DMS79 treated with DMSO at 0.1 percent for 48 hours (cell line): ENCODE measurements at places on chromosomes 11 and 22.

DNA sequence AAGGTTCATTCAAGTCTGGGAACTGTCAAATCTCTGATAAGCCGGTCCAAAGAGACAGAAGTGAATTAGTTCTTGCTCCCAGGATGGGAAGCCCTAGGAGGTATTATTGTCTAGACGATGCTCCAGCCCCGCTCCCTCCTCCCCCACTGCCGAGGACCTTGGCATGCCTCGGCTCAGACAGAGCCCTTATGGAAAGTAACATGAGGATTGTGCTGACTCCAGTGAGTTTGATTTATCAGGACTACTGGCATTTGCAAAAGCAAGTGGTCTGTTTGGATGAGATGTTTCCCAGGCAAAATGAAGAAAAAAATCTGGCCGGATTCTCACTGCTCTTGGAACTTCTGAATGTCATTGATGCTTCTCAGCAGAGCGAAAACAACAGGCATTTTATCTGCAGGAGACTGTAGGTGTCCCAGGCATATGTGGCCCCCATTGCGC is 341.0 kb downstream of the ETS1 start:
- no peak for DNase-seq

DNA sequence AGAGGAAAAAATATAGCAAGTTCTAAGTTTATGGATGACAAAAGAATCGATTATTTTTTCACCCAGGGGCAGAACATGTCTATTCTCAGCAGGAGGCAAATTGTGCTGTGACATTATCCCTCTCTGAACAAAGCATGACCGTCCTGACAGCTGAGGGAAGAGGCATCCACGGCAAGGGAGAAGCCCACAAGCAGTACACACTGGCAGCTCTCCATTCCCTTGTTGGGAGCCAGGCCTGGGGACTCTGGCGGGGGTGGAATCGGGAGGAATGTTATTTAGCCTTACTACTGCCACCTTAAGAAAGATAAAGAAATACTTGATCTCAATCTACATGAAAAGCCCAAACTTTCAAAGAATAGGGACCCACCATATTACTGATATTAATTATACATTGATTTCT is 3.4 kb downstream of the KIRREL3 start:
- no peak for DNase-seq

GRCh38 chr22:36467946-36468345 is 13.5 kb downstream of the TXN2 start:
- DNase-seq: no peak

DNA sequence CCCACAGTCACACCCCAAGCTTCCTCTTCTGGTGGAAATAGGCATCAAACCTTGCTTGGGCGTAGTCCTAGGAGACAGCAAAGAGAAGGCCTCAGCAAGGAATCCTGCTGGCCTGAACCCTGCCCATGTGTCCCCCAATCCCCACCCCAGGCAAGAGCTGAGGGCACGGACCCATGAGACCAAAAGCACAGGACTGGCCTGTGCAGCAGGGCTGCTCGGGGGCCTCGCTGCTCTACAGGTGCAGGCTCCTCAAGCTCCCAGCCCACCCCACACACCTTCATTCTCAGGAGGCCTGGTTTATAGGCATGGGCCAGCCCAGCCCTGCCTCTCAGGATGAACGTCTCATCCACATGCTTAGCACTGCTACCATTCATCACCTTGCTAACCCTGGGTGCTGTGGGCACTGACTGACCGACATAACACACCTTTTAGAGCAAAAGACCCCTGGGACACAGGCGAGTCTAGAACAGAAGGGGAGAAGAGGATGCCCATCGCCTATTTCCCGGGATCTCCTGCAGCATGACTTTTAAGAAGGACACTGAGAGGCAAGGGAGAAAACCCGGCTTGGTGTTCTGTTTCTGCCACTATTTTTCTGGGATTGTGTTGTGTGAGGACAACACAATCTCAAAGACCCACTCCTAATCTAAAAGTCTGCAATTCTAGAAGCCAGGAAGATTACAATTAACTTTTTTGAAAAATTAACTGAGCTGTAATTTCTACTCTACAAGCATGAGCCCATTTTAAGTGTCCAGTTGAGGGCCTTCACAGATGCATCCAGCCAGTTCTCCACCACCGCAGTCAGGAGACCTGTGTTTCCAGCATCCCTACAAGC is 15.4 kb downstream of the TCIRG1 start:
- no peak for DNase-seq

- no peak for DNase-seq
Observed at GRCh38 chr22:26549902-26550497, 37.7 kb upstream of the TFIP11 start.
